ENCODE measurements at places on chromosomes 7 and 10. TPM values are rescaled to one million over a fixed set of nuclear protein-coding genes. Genes with fewer than 3 reads are reported as not detected.

DNA sequence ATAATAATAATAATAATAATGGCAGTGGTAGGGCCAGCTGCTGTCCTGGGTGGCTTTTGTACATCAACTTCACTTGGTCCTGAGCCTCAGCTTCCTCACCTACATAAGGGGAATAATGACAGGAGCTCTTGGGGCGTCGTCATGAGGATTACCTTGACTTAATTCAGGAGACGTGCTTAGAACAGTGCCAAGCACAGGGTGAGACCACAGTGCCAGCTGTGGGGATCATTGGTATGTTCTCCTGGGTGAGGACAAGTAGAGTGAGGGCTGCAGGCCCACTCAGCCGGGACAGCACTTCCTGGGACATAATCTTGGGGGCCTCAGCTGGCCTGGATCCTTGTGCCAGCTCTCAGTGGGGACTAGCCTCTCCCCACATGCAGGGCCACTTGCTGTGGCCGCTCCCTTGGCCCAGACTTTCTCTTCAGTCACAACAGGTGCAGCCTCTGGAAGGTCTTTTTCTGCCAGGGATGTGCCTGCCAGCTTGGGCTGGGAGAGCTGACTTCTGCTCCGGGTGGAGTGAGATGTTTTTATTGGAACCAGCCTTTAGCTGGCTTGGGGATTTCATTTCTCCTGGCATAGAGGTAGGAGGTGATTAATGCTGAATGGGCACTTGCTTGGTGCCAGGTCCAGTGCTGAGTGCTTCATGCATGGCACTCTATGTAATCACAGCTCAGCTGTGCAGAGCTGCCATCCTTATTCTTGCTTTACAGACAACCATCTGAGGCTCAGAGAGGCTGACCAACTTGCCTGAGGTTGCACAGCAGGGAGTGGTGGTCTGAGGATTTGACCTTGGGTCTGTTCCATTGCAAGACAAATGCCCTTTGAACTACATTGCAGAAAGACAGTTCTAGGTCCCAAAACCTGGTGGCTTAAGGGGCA, 45.3 kb downstream of the TSPAN15 start:
- no peak for DNase-seq

DNA sequence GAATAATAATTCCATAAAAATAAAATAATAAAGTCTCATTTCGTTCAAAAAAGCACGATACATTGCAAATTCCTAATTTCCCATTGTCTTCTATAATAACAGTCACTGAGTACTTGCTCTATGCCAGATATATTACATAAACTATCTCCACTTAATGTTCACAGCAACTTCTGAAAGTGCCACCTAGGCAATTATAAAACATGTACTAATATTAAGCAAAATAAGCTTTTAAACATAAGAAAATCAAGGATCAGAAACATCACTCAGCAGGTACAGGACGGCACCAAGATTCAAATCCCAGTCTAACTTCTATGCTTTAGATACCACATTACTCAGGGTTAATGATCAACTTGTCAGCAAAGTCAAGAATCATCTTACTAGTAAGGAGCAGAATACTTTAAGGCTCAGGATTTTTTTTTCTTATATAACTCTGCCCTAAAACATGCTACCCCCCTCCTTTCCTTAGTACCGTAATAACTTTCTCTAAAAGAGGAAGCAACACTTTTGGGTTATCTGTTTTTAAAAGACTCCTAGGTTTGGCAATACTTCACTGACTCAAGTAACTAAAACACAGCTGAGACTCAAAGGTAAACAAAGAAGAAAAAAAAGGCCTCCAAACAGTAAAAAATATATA, 51.3 kb downstream of the USP6NL start:
- no peak for DNase-seq

- no peak for DNase-seq
These were observed 126.5 kb upstream of the VKORC1L1 start for GRCh38 chr7:65746398-65746669.

- DNase-seq = no peak
These were observed 293.6 kb downstream of the ARHGAP12 start for GRCh38 chr10:31635009-31635408.

The ABCB4 gene
- not detected for total RNA-seq
